ENCODE measurements at places on chromosomes 12 and 14.

DNA sequence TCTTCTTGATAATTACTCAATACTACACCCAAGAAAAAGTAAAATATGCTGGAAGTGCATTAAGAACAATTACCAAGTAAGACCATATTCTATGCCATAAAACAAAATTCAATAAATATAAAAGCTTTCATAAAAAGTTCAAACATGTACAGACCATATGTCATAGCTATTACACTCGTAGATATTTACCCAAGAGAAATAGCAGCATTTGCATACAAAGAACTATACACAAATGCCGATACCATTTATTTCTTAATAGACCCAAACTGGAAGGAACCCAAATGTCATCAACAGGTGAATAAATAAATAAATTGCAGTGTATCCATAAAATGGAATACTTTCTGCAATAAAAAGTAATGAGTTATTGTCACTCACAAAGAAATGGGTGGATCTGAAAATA lies 78.3 kb upstream of the SLC16A7 start:
- no peak for DNase-seq

DNA sequence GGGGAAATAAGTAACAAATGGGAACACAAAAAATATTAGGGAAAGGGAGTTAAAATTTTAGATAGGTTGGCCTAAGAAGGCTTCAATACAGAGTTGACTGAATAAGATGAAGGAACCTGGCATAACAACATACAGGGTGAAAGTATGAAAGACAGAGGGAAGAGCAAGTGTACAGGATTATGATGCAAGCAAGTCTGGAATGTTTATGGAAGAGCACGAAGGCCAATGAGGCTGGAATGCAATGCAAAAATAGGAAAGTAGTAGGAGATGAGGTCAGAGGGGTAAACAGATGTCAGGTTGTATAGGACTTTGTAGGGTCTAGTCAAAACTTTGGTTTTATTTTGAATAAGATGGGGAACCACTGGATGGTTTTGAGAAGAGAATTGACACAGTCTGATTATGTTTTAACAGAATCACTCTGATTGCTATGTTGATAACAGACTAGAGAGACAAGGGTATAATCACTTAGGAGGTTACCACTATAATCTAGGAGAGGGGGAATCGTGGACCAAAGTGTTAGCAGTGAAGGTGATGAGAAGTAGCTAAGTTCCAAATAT lies 96.8 kb downstream of the OSBPL8 start:
- no peak for DNase-seq

GRCh38 chr12:29634057-29634456 lies 136.6 kb upstream of the OVCH1 start:
- no peak for DNase-seq

GRCh38 chr12:53185582-53186153 lies 4.9 kb upstream of the CSAD start:
- no peak for DNase-seq

DNA sequence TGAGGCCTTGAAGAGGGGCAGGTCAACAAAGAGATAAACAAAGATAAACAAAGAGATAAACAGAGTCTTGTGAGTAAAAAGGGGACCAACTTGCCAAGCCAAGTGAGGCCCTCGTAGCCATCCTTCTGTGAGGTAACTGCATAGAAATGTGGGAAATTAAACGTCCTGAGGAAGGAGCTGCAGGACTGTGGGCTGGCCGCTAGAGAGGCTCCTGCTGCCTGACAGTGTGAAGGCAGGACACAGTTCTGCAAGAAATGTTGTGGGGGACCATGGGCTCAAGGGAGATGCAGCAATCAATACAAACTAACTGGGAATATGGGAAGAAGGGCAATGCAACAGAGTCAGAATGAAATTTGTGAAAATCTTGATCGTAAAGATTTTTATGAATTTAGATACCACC lies 91.9 kb downstream of the SLC8A3 start:
- no peak for DNase-seq

DNA sequence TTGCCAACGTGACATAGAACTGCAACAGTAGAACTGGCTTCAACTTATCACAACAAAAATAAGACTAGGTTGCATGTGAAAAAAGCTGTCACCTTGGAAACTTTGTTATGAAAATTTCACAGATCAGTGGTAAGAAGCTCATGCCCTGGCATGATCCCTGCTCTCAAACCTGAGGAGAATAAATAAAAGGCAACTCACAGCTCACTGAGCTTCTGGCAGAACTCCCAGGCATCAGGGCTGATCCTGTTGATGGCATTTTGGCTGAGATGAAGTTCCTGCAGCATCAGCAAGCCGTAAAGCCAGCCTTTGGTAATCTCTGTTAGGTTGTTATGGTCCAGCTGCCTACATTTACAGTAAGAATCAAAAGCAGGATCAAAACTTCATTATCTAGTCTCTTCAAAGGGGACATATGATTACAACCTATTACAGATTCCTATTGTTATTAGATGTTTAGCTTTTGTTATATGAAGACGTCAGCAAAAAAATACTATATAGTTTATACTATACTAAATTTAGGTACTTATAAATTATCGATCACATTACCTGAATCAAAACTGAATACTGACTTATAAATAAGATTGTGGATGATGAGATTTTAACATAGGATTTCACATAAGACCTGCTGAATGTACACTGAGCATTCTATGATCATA lies 32.0 kb downstream of the LRIG3 start:
- no peak for DNase-seq

- no peak for DNase-seq
These were observed 67.0 kb upstream of the SFSWAP start for GRCh38 chr12:131643631-131644452.

- no peak for DNase-seq
These were observed 10.5 kb downstream of the RNASE10 start for GRCh38 chr14:20515846-20516245.

DNA sequence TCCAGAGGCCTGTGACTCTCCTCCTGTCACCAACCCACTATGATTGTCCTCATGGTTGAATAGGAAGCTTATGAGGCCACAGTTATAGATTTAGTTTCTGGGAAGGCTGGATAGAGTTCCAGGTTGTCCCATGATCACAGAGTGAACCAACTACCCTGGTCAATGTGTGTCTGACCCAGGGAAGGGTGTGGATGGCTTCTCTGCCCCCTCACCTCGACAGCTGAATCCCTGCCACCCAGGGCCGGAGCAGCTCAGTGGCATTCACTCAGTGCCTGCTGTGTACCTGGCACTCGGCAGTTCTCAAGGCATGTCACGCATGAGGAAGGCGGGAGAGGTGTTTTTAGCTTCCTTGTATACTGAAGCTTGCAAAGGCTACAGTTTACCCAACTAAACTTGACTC lies 43.2 kb downstream of the JDP2 start:
- no peak for DNase-seq

DNA sequence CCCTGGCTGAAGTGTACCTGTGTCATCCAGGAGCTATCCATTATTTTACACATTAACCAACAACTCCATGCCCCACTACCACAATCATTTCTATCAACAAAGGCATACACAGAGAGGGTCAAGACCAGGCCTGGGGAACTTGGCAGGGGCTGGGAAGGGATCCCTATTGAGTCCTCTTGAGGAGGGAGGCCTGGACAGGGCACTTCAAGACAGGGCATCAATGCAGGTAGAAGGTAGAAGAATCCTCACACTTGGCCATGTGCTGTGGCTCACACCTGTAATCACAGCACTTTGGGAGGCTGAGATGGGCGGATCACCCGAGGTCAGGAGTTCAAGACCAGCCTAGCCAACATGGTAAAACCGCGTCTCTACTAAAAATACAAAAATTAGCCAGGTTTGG lies 13.4 kb upstream of the ANKRD33 start:
- no peak for DNase-seq

DNA sequence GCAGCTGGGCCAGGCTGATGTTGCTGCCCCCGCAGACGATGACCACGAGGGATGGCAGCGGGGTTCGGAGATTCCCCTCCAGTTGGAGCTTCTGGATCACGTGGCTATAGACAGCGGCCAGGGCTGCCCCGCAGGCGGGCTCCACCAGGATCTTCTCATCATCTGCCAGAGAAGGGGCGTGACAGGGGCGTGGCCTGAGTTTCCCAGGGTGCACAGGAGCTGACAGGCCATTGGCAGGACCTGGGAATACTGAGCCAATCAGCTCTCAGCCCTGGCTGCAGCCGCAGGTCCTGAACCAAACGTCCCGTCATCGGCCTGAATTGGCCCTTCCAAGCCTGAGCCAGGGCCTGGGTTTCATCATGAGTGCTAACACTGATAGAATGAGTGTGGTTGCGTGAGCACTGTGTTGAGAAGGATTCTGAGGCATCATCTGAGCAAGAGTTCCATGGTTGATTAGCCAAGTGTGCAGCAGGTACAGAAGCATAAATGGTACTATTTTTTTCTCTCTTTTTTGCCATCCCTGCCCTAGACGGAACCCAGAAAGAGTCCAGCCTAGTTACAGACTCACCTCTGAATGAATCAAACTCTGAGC lies 10.6 kb downstream of the SDS start:
- peak; percentile 22 for DNase-seq

DNA sequence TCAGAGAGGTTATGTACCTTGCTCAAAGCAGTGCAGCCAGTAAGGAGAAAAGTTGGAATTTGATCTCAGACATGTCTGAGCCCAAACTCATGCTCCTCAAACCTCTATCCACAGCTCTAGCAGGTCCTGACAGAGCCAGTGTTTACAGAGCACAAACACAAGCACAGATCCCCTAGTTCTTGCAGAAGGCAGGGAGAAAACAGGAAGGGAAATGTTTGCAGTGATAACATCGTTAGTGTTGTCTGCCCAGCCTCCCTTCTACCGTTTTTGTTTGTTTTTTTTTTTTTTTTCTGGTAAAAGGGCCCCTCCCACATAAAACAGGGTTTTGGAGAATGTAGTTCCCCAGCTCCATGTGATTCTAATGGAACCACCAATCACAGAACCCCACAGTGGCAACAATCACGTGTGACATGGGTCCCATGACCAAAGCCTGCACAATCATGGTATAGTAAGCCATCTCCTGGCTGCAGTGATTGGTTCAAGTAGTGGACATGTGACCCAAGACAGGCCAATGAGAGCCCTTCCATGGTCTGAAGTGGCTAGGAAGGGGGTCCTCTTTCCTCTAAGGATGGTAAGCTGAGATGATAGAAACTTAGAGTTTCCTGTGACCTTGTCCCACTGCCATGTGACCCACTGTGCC lies 513.4 kb downstream of the MED13L start:
- no peak for DNase-seq

- DNase-seq = no peak
These were observed 12.3 kb downstream of the ZFP36L1 start for GRCh38 chr14:68780358-68781160.

All from HCT116 (cell line).